ENCODE measurements at places on chromosomes 6 and 20.

DNA sequence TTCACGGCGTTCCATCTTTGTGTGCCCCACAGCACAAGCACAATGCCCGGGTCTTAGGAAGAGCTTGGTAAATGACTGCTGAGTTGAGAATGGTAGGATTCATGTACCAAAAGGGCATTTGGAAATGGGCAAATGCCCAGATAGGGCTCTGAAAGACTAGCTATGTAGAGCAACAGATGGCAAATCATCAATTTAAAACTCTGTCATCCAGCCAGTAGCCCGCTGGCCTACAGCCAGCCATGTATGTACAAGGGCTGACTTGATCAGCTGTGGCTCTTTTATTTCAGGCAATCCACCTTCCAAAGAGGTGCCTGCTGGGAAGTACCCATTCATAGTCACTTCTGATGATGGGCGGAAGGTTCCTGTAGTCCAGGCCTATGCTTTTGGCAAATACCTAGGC, 35.1 kb downstream of the NT5E start:
- no peak for DNase-seq

- no peak for DNase-seq
Observed at GRCh38 chr6:105109955-105110895, 69.6 kb downstream of the POPDC3 start.

GRCh38 chr6:52328303-52328662, 33.7 kb upstream of the PAQR8 start:
- DNase-seq = no peak

- no peak for DNase-seq
Observed at GRCh38 chr6:45371924-45372573, 5.7 kb downstream of the SUPT3H start.

DNA sequence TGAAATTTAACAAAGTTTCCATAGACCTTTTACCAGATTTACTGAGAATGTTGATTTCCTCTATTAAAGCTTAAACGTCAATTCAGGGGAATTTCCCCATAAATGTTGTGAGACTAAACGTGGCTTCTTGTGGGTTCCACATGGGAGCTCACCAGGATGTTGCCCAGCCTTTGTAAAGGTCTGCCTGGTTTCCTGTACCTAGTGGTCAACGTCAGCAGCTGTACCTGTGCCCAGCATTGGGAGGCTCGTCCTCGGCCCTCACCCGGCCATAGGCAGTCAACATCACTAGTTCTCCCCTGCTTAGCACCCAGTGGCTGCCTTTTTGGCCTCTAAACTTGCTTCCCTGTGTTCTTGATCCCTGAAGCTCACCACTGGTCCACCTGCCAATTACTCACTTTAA, 22.1 kb upstream of the CD83 start:
- no peak for DNase-seq

DNA sequence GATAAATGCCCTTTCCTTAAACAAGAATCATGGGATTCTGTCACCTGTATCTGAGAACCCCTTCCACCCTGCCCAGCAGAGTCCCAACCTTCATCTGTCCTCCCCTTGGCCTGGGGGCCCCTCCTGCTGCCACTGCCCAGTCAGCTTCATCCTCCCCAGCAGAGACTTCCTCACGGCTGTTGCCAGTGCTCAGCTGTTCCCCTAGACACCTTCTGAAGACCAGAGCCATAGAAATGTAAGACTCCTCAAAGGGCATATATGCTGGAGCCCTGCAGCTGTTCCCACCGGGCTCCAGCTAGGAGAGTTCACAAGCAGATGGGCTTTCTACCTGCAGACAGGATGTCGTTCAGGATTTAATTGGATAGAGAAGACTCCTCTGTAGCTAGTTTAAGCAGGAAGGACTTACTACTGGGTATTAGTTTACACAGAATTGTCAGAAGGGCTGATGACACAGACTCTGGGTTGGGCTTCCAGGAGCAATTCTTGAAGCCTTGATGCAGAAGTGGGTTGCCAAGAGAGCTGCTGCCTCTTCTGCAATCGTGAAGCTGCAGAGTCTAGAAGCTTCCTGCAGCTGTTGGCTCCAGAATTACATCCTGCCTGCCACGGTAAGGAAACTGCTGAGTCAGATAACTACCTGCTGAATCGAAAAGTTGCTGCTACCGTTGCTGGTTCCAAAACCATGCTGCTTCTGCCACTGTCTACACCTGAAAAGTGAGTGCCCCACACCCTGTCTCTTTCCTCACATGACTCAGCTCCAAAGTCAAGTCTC, 57.1 kb upstream of the MLN start:
- no peak for DNase-seq

- DNase-seq = no peak
Observed at GRCh38 chr6:138803861-138804260, 8.0 kb downstream of the ECT2L start.

- DNase-seq = no peak
Observed at GRCh38 chr20:55584307-55584706, 421.0 kb downstream of the CBLN4 start.

DNA sequence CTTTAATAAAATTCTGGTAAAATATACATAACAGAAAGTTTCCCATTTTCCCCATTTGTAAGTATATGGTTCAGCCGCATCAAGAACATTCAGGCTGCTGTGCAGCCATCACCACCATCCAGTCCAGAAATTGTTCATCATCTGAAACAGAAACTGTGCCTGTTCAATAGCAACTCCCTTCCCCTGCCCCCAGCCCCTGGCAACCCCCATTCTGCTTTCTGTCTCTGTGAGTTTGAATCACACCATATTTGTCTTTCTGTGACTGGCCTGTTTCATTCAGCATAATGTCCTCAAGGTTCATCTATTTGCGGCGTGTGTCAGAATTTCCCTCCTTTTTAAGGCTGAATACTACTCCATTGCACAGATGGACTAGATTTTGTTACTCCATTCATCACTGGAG, 19.1 kb downstream of the VSTM2L start:
- DNase-seq = no peak

- no peak for DNase-seq
Observed at GRCh38 chr6:37587866-37588734, 88.4 kb upstream of the CCDC167 start.

DNA sequence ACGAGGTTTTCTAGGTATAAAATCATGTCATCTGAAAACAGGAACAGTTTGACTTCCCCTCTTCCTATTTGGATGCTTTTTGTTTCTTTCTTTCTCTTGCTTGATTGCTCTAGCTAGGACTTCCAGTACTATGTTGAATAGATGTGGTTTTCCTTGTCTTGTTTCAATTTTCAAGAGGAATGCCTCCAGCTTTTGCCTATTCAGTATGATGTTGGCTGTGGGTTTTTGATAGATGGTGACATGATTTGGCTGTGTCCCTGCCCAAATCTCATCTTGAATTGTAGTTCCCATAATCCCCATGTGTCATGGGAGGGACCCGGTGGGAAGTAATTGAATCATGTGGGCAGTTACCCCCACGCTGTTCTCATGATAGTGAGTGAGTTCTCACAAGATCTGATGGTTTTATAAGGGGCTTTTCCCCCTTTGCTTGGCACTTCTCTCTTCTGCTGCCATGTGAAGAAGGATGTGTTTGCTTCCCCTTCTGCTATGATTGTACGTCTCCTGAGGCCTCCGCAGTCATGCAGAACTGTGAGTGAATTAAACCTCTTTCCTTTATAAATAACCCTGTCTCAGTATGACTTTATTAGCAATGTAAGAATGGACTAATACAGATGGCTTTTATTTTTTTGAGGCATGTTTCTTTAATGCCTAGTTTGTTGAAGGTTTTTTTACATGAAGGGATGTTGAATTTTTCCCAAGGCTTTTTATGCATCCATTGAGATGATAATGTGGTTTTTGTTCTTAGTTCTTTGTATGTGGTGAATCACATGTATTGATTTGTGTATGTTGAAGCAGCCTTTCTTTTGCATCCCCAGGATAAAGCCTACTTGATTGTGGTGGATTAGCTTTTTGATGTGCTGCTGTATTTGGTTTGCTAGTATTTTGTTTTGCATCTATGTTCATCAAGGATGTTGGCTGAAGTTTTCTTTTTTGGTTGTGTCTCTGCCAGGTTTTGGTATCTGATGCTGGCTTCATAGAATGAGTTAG, 239.1 kb downstream of the THBS2 start:
- no peak for DNase-seq

DNA sequence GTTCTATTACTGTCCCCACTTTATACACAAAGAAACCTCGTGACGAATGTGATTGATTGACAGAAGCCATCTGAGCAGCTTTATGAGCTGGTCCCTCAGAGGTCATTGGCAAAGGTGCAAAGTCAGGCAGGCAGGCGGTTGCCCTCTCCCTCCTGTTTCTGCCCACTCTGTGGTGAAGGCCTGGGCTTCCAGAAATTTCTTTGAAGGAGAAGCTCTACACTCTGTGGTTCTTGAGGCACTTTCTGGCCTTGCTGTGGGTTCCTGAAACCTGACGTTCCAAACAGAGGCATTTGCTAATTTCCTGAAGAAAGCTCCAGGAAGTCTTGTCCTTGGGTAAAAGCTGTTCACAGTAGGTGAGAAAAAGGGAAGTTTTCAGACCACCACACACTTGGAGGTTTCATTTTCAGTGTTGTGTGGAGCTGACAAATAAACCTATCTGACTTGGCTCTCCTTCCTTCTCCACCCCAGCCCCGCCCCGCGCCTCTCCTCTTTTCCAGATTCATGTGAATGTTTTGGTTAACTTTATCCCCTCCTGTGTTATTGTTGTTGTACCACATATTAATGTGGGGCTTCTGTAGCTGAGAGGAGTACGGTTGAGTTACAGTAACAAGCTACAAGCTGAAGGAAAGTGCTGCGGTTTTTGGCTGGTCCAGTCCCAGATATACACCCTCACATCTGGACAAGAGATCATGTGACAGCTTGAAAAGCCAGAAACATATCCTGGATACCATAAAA, 274.1 kb downstream of the CLIC5 start:
- no peak for DNase-seq

DNA sequence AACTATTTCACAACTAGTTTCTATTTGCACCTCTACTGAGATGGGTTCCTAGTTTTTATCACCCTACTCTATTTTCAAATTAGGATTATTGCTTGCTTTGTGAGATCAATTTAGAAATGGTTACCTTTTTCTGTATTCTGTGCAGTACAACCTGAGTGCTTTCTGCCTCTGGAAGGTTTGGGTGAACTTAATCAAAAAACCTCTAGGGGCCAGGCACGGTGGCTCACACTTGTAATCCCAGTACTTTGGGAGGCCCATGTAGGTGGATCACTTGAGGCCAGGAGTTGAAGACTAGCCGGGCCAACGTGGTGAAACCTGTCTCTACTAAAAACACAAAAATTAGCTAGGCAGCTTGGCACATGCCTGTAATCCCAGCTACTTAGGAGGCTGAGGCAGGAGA, 63.3 kb downstream of the SCAF8 start:
- no peak for DNase-seq

- no peak for DNase-seq
Observed at GRCh38 chr20:6057691-6058090, 3.8 kb upstream of the LRRN4 start.

DNA sequence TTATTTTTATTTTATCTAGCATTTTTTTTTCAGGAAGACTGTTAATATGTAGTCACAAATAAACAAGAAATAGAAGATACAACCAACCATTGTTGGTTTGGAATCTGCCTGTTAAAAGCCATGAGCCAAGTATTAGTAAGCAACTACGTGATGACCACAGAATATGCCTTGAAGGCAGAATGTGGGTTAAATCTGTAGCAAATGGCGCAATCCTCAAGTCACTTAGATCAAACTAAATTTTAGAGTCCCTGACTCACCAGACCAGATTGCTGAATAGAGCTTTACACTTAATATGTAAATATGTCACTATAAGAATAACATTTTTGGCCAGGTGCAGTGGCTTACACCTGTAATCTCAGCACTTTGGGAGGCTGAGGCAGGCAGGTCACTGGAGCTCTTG, 800.1 kb upstream of the CITED2 start:
- DNase-seq = no peak

- no peak for DNase-seq
Observed at GRCh38 chr6:107443608-107444267, 15.6 kb downstream of the PDSS2 start.
